ENCODE measurements at places on chromosomes 16 and 17.
A peak's percentile ranks its signal among the peaks of the same experiment; 100 is the strongest.

DNA sequence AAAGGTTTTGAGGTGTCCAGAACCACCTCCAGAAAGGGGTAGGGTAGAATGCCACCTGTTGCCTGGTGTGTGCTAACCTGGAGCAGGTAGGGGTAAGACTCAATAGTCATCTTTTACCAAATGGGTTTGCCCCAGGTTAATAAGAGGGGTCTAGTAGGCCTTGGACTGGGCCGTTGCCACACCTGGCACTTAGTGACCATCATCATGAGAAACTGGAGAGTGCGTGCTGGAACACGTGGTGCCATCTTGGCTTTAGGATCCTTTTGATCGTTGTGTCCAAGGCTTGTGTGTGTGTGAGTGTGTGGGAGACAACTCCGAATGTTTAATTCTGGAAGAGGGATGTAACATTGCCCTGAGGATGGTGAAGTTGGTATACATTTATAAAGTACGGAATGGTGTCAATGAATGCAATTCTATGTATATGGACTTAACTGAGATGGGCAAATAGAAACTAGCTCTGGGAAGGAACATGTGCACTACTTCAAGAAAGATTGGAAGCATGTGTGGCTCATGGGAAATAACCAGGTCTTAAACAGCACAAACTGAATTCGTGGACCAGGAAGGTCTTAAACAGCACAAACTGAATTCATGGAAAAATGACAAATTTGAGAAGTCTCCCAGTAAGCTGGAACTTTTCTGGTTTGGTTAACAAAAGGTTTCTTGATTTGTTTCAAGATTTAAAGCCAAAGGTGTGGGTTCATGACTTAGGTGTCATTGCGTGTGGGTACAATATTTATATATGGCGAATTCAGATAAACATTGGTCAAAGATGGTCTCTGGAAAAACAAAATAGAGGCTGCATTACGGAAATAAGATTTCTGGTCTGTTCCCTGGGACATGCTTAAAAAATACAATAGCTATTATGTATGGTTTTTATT lies 7.2 kb downstream of the FUS start:
- no peak for DNase-seq

- DNase-seq: no peak
Observed at GRCh38 chr17:50476545-50477315, 1.9 kb upstream of the RSAD1 start.

DNA sequence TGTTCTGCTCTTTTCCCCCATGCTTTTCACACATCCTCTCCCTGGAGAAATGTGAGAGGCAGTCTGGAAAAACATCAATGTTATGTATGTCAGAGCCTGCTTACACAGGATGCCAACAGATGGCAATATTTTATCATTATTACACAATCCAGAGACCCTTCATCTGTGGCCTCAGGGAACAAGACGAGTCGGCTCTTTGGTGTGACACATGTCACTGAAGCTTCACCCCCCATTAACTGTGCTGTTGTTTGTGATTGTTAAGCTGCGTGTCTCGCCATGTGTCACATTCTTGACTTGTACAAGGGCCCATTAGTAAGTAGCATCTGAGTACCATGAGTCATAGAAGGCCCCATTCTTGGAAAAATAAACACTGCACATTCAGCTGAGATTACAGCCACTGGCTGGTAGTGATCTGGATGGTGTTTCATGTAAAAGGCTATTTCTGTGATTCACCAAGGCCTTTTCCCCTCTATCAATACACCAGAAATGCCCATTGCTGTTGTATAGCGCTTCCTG lies 682.1 kb upstream of the SOX9 start:
- DNase-seq: peak; percentile 16

GRCh38 chr17:65398040-65398787 lies 163.2 kb downstream of the AXIN2 start:
- DNase-seq: no peak

DNA sequence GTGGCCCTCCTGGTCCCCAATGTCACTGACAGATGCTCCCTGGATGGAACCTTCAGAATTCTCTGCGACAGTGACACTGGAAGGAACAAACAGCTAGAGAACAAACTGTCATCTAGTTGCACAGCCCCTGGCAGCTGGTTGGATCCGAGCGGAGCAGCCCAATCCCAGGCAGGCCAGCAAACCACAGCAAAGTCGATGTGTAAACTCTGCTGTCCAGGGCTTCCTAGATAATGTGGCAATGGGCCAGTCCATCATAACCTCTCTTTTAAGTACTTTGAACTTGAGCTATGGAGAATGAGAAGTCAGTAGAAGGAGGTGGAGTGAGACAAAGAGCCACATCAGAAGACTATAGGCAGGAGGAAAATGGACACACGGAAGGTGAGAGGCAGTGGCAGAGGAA lies 323.0 kb downstream of the CBLN1 start:
- DNase-seq: no peak

GRCh38 chr16:48574140-48574539 lies 35.8 kb downstream of the N4BP1 start:
- no peak for DNase-seq

Measured in GOT3 (cell line).